ENCODE measurements at places on chromosomes 3 and 15.
A peak's percentile ranks its signal among the peaks of the same experiment; 100 is the strongest.

DNA sequence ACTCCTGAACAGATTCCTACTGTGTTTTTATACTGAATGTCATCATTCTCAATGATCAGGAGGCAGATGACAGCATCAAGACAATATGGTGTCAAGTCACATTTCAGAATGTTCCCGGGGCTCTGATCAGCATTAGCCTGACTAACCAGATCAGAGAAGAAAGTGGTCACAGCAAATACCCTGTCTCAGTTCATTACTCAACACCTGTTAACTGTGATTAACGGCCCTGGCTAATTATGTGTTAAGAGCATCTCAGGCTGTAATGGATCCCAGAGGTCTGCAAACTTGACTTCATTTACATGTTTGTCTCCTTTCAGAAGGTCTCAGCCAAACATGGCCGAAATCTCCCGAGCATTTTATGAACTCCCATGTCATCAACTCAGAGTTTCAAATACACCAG, 833.7 kb downstream of the FHIT start:
- H3K4me1 ChIP-seq, result no peaks in the 10 kb centered on the region
- no peaks in the 10 kb centered on the region for H3K27me3 ChIP-seq
- no peak for DNase-seq

GRCh38 chr3:127391436-127392155, 103.8 kb upstream of the PRR20G start:
- no peaks in the 10 kb centered on the region for H3K27me3 ChIP-seq
- no peak overlapping the region for H3K4me3 ChIP-seq
- no peak overlapping the region for H3K27ac ChIP-seq
- DNase-seq, result no peak
- no peaks in the 10 kb centered on the region for H3K4me1 ChIP-seq

DNA sequence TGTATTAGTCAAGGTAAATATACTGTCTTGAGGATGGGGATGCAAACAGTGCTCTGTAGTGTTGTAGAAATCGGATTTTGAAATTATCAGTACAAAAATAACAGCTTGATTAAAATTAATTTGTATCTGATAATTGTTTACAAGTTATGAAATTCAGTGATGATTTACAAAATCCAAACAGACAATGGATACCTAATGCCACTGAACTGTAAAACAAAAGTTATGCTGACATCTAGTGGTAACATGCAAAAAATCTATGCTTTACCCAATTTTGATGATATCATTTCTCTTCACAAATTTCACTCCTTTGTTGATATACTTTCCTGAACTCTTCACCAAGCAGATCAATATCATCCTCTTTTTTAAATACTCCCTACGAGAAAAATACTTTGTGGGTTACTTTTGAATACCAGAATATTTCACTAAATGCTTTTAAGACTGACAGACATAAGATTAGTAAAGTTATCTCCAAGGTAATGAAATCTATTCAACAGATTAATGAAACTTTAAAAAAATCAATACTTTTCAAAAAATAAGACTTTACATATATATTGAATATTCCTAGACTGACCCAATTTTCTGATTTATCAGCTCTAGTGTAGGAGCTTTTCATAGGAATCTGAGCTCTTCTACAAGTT, 36.0 kb downstream of the MNS1 start:
- no peak for DNase-seq
- no peaks in the 10 kb centered on the region for H3K36me3 ChIP-seq
- H3K4me3 ChIP-seq, result no peak overlapping the region
- H3K27ac ChIP-seq, result no peak overlapping the region
- H3K27me3 ChIP-seq, result no peaks in the 10 kb centered on the region

DNA sequence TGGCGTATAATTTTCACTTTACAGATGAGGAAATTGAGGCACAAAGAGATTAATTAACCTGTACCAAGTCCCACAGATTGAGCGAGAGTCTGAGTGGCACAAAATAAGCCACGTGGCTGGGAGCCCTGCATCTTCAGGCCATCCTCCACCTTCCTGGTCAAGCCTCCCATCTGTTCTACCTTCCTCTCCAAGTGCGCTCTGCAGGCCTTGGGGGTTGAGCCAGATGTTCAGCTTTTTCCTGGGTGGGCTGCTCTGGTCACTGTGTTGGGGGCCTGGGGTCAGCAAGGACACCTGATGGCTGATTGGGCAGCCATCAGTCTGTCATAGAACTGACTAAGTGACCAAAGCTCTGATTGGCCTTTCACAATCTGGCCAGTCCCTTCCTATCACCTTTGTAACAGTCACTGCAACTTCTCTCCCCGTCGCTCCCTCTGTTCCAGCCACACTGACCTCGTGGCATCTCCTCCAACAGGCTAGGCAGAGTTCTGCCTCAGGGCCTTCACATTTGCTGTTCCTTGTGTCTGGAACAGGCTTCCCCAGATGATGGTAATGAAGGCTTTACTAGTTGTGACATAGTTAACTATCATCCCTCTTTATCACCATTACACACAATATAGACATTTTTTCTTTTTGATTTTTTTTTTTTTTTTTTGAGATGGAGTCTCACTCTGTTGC, 46.8 kb downstream of the SCN5A start:
- no peak overlapping the region for H3K4me3 ChIP-seq
- no peaks in the 10 kb centered on the region for H3K4me1 ChIP-seq
- no peak overlapping the region for H3K27ac ChIP-seq
- H3K27me3 ChIP-seq, result no peaks in the 10 kb centered on the region
- no peaks in the 10 kb centered on the region for H3K36me3 ChIP-seq

DNA sequence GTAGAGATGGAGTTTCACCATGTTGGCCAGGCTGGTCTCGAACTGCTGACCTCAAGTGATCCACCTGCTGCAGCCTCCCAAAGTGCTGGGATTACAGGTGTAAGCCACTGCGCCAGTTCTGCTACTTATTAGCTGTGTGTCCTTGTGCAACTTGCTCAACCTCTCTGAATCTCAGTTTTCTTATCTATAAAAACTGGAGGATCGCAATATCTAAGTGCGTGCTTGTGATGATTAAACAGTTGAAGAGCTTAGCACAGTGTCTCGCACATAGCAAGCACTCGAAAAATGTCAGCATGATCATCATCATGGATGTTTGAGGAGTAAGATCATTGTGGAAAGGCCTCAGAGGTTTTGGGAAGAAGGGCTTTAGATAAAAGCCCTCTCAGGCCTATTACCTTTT, 10.8 kb downstream of the CLCN2 start:
- H3K36me3 ChIP-seq, result peaks cover 2% of the 10 kb centered on the region
- H3K27ac ChIP-seq, result no peak overlapping the region
- peaks cover under 1% of the 10 kb centered on the region for H3K4me1 ChIP-seq
- no peak overlapping the region for H3K4me3 ChIP-seq

GRCh38 chr3:31573036-31573779, 40.5 kb downstream of the STT3B start:
- no peak overlapping the region for H3K27ac ChIP-seq
- no peaks in the 10 kb centered on the region for H3K36me3 ChIP-seq
- peaks cover 40% of the 10 kb centered on the region for H3K4me1 ChIP-seq
- no peak for DNase-seq

GRCh38 chr3:57756528-57757401, 656 bp downstream of the SLMAP start:
- DNase-seq, result peak; percentile 51
- no peaks in the 10 kb centered on the region for H3K36me3 ChIP-seq
- H3K4me1 ChIP-seq, result peaks cover 32% of the 10 kb centered on the region
- no peaks in the 10 kb centered on the region for H3K27me3 ChIP-seq
- H3K4me3 ChIP-seq, result peak overlapping the region; percentile 95
- peak overlapping the region; percentile 95 for H3K27ac ChIP-seq

All from upper lobe of left lung (tissue), 6 donors.